GM12891 (cell line): ENCODE measurements at places on chromosomes 11 and 22.

- DNase-seq: no peak
Observed at GRCh38 chr22:30178181-30179126, 68.1 kb downstream of the LIF start.

DNA sequence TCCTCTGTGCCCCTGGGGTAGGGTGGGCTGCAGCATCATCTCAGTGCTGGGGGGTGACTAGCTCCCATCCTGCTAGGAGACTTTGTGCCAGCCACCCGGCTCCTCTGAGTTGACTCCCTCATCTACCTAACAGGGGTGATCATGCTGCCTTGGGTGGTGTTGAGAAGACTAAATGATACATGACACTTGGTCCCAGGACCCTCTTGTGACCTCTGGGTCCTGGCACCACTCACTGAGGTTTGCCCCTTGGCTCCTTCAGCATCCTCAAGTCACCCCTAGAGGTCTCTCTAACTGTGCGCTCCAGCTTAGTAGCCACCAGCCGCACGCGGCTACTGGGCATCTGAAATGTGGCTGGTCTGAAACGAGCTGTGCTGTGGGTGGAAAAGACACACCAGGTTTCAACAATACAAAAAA lies 72.1 kb downstream of the LRRC32 start:
- DNase-seq: peak; percentile 46

DNA sequence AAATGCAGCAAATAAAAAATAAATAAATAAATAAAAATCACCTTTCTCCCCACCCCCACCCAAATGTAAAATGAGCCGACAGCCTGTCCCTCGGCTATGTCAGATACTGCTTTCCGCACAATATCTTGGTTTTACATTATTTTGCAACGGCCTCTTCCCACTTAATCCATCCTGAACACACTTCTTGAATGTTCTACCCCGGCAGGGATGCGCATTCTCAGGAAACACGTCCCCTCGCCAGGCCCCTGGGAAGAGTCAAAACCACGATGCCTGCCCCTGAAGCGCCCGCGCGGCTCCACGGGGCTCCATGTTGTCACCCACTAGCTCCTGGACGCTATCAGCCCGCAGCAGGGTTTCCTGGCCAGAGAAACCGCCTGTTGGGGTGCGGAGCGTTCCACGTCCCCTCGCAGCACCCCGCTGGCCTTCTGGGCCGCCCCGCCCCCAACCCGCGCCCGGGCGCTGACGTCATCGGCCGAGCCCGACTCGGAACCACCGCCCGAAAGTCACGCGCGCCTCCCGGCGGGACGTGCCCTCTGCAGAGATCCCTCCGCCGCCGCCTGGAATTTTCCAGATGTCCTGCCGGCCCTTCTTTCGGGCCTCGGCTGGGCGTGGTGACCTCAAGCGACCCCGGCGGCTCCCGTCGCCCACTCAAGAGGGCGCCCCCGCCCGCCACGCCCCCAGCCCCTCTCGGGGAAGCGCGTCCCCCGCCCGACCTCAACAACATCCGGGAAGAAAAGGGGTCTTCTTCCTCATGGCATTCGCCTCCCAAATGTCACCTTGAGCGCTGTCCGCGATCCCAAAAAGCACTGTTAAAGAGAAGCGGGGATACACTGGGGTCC lies 585 bp upstream of the NEAT1 start:
- DNase-seq: no peak

DNA sequence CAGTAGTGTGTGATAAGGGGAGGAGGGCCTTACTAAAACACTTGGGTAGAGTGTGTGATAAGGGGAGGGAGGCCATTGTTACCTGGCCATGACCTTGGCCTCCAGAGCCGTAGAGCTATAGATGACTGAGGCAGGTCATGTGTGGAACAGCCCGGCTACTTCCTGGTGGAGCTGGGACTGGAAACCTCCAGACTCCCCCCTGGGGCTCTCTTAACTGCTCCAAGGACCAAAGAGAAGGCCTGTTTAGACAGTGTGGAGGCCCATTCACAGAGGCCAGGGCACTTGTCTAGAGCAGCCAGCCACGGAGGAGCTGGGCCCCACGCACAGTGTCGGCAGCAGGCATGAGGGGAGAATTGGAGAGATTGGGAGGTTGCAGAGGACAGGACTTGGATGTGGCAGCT lies 12.5 kb upstream of the MICALL1 start:
- no peak for DNase-seq
